ENCODE measurements at places on chromosomes 5 and 9.

DNA sequence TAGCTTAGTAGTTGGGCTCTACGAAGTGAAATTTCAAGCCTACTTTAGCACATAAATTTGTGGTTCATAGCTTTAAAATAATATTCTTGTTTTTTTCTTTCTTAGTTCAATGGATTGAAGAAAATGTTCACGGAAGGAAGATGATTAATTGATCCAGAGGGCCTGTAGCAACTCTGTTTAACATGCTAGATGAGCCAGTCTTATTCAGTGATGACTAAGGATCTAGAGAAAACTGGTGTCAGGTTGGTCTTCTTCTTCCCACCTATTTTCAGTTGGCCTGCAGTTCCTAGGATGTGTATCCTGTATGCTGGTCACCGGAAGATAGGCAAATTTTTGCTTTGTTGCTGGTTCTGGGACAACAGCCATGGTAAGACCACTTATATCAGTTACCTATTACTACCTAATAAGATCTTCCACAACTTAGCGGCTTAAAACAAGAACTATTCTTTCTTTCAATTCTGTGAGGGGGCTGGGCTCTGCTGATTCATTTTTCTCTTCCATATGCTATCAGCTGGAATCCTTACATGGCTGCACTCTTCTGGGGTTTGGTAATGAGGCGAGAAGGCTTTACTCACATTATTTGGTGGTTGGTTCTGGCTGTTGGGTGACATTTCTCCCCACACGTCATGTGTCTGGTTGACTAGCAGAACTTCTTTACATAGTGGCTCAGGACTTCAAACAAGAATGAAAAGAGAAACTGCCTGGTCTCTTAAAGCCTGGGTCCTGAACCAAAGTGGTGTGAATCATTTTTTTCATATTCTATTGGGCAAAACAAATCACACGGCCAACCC lies 182.7 kb upstream of the ACTBL2 start:
- DNase-seq, result no peak

- DNase-seq, result peak; percentile 29
Observed at GRCh38 chr5:145887976-145888574, 15.3 kb upstream of the GRXCR2 start.

GRCh38 chr5:59079622-59080620 lies 497.0 kb downstream of the RAB3C start:
- DNase-seq, result no peak

DNA sequence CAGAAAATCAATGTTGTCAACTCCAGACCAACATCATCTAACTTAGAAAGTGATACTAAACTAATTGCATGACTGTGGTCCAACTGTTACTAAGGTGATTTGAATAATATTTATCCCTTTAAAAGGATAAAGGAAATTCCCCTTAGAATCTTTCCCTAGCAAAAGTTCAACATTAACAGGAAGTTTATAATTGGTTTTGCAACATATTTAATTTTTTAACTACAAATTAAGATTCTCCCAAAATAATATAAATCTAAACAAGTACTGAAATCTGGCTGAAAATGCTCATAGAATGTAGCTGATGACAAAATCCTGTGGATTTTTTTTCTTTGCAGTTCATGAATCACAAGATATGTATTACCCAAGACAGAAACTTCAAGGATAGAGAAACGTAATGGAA lies 151.4 kb downstream of the LPAR1 start:
- DNase-seq, result no peak

GRCh38 chr5:74892921-74893320 lies 26.7 kb upstream of the FAM169A start:
- DNase-seq, result no peak

- DNase-seq, result no peak
Observed at GRCh38 chr9:33131790-33132772, 35.1 kb downstream of the B4GALT1 start.

DNA sequence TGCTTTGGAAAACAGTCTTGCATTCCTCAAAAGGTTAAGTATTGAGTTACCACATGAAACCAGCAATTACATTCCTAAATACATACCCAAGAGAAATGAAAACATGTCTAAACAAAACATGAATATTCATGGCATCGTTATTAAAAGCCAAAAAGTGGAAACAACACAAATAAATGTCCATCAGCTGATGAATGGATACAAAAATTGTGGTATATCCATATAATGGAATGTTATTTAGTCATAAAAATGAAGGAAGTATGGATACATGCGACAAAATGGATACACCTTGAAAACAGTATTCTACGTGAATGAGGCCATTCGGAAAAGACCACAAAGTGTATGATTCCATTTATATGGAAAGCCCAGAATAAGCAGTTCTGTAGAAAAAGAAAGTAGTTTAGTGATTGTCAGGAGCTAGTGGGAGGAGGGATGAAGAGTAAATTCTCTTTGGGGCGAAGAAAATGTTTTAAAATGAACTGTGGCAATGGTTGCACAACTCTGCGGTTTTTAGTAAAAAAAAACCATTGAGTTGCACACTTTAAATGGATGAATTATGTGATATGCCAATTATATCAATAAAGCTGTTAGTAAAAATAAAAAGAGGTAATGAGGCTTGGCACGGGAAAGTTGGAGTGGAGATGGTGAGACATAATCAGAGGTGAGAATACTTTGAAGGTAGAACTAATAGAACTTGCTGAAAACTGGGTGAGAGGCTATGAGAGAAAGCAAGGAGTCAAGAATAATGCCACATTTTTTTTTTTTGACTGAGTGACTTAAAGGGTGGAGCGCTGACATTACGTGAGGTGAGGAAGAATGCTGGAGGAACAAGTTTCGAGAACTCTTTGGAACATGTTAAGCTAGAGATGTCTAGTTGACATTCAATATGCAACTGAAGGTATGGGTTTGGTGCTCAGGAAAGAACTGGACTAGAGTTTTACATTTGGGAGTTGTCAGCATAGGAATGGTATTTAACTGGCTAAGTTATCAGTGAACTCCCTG lies 194.9 kb upstream of the ZNF608 start:
- DNase-seq, result no peak

DNA sequence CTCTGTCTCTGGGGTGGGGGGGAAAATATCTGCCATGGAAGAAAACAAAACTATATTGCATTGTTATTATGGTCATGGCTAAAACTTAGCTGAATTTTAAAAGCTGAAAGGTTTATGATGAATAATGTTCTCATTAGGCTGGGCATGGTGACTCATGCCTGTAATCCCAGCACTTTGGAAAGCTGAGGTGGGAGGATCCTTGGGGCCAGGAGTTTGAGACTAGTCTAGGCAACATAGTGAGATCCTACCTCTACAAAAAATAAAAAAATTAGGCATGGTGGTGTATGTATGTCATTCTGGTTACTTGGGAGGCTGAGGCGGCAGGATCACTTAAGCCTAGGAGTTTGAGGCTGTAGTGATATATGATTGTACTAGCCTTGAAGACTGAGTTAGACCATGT lies 44.5 kb downstream of the IPO11 start:
- no peak for DNase-seq

DNA sequence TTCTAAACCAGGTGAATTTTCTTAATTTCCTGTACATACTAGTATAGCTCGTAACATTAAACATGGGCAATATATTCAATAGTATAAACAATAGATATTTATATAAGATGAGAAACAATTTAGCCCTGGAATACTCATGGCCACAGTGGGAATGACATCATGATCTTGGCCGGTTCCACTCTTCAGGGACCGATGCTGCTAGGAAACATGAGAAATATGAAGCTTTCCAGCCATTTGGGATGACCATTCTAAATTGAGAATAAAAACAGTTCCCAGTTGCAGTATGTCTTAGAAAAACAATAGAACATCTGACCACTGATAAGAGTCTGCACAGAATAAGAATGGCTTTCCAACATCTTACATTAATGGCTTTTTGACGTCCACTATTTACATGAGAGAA lies 33.3 kb upstream of the SLCO6A1 start:
- DNase-seq, result no peak

DNA sequence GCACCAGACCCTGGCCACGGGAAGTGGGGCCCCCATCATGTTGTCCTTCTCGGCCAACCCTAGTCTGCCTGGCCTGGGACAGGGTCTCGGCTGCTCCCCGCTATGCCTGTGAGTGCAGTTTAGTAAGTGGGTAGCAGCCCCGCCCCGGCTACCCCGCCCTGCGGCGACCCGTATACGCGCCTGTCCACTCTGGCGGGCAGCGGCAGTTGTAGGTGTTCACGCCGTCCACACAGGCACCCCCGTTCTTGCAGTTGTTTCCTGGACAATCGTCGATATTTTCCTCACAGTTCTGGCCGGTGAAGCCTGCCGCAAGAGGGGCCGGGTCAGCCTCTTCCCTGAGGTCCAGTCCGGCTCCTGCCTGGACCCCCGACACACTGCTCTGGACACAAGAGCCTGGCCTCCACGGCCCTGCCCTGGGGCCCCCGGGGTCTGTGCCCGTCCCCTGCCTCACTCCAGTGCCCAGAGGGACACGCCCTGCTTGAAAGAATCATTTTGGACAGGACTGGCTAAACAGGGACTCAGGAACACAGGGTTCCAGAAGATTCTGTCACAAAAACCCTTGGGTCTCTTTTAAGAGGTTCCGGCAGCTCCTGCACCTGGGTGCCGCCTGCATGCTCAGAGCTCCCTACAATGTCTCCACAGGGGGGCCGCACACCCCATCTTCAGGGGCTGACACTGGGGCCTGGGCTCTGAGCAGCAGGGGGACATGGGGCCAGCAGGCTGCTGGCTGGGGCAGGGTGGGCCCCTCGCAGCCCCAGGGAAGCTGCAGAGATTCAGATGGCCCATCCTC lies 26.4 kb downstream of the NOTCH1 start:
- no peak for DNase-seq

GRCh38 chr5:138438724-138439476 lies at the start of gene REEP2:
Gene REEP2, plus strand, starts transcription at chr5:138439057. Its CDS starts 152 bp downstream, at chr5:138439209.
- DNase-seq, result no peak

GRCh38 chr5:105752801-105753200 lies 1917.9 kb downstream of the EFNA5 start:
- no peak for DNase-seq

DNA sequence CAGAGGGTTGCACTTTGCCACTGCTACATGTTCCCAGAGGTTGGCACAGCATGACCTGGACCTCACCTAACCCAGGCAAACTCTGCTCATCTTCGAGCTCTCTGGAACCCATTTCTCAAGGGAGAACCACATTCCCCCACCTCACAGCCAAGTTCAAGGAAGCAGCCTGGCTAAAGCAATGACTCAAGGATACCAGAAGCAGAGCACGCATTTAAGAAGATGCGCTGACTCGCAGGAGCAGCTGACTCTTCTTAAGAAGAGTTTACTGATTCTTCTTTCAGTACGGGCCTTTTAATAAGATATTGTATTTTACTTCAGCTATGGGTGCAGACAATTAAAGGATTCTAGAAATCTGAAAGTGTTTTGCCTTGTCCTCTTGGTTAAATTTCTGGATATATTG lies 4.1 kb upstream of the SEMA5A start:
- no peak for DNase-seq

DNA sequence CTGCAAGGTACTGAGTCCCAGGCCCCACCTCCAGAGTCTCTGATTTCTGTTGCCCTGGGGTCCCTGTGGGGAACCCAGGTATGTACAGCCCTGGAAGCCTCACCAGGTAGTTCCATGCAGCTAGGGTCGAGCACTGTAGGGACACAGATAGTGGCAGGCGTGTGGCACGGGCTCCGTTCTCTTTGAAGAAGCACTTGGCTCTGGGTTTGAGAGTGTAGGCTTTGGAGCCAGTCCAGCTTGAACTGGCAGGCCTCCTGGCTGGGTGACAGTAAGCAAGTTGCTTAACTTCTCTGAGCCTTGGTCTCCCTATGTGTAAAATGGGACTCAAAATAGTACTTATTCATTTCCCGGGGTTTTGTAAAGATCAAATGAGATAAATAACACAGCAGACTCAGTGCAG lies 5.6 kb downstream of the OLFM1 start:
- no peak for DNase-seq

- DNase-seq, result no peak
Observed at GRCh38 chr9:78363221-78363620, 66.3 kb downstream of the PSAT1 start.

DNA sequence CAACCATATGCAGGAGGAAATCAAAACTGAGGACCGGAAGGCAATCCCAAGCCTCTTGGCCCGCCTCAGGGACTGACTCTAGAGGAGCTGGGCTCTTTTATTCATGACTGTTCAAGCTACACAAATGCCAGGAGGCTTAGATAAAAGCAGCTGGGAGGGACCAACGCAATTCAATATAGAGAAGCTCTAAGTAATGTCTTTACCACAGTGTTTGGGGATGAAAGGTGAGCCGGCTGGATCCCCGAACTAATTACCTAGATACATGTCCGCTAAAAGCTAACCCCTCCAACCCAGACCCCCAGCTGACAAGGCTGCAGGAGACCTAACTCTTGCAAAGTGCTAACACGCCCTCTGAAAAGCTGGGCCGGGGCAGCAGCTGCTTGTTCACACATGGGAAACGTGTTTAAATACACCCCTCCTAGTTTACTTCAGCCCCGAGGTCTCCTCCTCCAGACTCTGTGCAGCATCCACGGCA lies 67.5 kb downstream of the TLE1 start:
- no peak for DNase-seq

DNA sequence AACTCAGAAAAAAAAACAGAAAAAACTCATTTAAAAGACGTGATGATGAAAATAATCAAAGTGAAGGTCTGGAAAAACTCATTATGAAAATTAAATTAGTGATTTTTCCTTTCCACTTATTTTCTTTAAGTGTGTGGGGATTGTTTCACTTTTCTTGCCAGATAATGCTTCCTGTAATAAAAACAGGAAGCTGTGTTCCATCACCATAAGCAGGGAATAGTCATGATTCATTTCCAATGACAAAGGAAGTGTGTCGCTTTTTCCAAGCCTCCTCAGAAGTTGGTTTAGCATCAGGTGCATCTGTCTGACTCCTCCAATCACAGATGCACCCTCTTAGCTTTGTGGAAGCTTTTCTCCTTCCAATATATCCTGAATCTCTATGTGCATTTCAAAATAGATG lies 2068.7 kb downstream of the MAT2B start:
- DNase-seq, result no peak

DNA sequence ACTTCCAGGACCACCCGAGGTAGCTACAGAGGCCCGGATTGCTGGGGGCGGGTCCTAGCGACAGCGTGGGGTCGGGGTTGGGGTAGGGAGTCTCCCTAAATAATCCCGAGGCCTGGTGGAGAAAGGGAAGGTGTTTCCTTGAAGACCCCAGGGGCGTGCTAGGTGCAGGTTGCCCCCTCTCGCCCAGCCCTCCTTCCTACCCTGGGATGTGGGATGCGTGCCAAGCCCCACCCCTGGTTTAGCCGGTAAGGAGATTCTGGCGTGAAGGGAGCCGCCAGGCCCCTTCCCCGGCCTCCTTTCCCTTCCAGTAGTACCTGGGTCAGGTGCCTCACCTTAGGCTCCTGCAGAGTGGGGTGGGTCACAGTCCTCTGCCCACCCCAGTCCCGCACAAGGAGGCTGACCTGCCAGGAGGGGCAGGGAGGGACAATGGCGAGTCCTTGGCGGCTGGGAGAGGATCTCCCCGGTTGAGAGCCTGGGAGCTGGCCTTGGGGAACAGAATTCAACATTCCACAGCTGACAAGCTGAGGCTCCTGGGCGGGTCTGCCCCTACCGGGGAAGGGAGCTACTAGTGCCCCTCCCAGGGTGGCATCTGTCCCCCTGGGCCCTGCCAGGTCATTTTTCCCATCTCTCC lies 674 bp downstream of the TSPAN17 start:
- DNase-seq, result no peak

GRCh38 chr9:21607576-21607975 lies 125.5 kb upstream of the IFNE start:
- DNase-seq, result no peak

- no peak for DNase-seq
Observed at GRCh38 chr5:64682608-64683007, 7.7 kb upstream of the SHISAL2B start.
